Hepatic stellate cell (primary cell): ENCODE measurements at places on chromosomes 7 and 10.

GRCh38 chr7:55502858-55503440, 69.4 kb downstream of the VOPP1 start:
- no peak for DNase-seq

DNA sequence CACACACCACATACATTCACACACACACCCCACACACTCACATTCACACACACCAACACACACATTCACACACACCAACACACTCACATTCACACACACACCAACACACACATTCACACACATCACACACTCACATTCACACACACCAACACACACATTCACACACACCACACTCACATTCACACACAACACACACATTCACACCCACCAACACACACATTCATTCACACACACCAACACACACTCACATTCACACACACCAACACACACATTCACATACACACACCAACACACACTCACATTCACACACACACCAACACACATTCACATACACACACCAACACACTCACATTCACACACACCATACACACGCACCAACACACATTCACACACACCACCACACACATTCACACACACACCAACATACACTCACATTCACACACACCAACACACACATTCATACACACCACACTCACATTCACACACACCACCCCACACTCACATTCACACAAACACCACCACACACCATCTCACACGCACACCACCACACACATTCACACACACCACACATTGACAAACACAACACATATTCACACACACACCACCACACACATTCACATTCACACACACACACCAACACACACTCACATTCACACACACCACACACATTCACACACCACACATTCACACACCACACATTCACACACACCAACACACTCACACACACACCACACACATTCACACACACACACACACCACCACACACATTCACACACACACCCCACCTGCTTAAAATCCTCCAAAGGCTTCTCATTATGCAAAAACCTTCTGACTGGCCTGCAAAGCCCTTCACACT, 9.0 kb downstream of the TAS2R40 start:
- no peak for DNase-seq

GRCh38 chr7:29854257-29854938, 48.1 kb downstream of the WIPF3 start:
- no peak for DNase-seq

DNA sequence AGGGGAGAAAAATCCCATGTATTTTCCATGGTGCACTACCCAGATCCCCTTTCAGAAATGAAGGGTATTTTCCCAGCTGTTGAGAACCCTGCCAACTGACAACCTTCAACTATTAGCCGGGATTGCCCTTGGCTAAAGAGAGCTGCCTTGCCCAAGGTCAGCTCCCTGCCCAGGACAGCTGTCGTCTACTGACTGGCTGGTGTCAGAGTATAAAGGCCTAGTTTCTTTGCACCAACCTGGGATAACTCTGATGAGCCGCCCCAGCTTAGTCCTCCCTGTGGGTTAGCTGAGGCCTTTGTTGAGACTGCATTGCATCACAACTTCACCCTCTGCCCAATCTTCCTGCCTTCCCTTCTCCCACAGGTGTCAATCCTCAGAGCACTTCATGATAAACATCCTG, 147.2 kb upstream of the RHEB start:
- no peak for DNase-seq

GRCh38 chr10:73095481-73096021, 1.1 kb downstream of the P4HA1 start:
- DNase-seq: peak; percentile 68

DNA sequence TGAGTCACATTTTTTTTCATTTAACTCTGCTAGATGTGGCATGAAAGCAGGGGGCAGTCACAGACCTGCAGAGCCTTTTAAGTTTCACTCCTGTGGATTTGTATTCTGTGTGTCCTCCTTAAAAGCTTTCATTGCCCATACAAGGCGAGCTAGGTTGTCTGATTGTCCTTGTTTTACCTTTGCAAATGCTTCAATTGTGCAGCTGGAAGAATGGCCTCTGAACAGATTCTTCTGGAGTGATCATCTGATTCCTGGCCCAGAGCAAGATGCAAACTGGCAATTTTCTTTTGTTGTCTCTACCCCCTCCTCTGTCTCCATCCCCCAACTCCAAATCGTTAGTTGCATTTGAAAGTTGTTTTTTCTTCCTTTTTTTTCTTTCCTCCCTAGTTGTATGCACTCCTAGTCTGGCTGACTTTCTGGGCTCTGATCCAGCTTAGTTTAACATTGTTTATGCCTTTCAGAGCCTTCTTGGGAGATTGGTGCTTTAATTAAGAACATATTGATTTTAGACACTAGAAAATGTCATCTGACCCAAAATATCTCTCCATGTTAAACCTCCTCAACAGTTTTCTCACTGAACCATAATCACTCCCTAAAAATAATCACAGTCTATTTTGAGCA, 150.2 kb downstream of the REEP3 start:
- peak; percentile 12 for DNase-seq

GRCh38 chr10:21991785-21992184, 11.7 kb downstream of the DNAJC1 start:
- no peak for DNase-seq

GRCh38 chr10:10942441-10942840, 75.2 kb upstream of the CELF2 start:
- DNase-seq: no peak

DNA sequence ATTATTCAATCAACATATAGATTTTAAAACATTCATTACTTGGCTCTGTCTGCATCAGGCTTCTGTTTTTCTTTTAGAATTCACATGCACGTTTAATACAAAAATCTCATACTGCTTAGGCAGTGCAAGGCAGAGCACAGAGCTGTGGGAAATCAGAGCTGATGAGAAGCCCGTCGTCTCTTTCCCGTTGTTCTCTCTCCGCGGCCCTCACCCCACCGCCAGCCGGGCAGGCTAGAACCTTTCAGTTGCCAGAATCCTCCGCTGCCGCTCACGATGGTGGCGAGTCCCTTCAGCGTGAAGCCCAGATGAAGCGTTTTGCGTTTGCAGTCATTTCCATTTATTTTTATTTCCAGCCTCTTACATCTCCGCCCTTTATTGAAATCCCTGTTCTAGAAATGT, 648.2 kb downstream of the SDK1 start:
- DNase-seq: no peak

DNA sequence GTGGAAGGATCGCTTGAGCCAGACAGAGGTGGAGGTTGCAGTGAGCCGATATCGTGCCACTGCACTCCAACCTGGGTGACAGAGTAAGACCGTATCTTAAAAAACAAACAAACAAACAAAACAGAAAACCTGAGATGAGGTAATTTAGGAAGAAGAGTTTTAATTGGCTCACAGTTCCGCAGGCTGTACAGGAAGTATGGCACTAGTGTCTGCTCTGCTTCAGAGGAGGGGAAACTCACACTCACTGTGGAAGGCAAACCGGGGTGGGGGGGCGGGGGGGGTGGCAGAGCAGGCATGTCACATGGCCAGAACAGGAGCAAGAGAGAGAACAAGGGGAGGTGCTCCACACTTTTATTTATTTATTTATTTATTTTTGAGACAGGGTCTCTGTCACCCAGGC, 5.1 kb downstream of the UBE2D4 start:
- DNase-seq: no peak

GRCh38 chr10:23035569-23035968, 59.8 kb upstream of the MSRB2 start:
- no peak for DNase-seq

- no peak for DNase-seq
Measured at GRCh38 chr7:108164946-108165345, 34.8 kb upstream of the LAMB4 start.

- DNase-seq: no peak
Measured at GRCh38 chr10:13340626-13341376, 7.3 kb downstream of the SEPHS1 start.

DNA sequence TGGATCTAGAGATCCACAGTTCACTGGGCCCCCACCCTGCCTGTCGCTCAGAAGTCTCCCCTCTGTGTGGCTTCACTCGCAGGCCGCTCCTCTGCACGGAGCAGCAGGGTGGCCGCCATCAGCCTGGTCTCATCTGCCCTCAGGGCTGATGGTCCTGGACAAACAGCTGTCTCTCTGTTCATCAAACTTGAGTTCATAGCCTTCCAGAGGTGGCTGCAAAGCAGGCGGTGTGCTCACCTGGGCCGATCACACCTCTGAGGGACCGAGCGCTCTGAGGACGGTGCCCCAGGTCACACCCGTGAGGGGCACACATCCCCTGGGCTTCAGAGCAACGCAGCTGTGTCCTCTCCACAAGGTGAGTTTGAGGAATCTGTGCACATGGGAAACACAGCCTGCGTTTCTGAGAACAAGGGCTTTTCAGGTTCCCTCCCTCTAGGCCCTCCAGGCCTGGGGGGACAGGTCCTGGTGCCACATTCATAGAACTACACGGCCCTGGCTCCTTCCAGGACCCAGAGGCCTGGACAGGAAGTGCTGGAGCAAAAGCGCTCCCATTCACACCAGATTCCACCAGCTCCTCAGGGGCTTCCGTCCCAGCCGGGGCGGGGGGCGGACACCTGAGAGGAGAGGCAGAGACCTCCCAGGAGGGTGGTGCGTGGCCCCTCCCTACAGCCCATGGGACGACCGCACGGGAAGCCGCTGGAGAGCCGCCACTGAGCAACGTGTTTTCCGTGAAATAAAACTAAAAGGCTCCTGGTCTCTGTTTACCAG, 31.2 kb upstream of the FAM20C start:
- DNase-seq: no peak

- no peak for DNase-seq
Measured at GRCh38 chr7:158098125-158099030, 489.2 kb downstream of the PTPRN2 start.

DNA sequence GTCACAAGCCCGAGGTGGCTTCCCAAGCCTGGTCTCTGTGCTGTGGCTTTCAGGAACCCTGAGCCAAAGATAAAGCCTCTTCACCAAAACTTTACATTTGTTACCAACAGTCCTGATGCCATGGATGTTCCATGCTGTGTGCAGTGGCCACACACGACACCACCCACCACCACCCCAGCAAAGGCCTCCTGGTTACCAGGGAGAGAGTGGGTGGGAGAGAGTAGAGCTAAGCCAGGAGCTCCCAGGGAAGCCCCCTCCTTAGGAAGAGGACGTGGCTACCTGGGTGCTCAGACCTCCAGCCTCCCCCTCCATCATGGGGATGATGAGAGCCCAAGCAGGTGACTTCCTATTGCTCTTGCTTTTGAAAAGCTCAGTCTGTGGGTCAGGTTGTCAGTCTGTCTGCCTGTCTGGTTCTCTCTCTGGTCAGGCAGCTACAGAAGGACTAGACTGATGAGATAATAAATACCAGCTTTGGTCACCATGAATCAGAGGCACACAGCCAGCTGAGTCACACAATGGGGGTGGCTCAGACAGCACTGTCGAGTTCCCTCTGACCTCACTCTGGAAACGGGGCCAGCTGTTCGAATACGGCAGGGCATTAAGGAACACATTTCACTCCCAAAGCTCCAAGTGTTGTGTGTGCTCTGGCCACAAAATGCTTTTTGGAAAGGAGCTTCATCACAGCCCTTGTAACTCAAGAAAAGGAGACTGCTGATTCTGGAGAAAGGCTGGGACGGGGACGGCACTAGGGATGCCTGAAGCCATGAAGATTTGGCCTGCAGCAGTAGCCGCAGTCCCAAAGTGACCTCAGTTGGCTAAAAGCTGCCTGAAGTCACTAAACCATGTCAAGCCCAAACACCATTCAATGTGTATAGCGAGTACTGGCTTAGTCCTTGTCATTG, 166.0 kb downstream of the FANK1 start:
- peak; percentile 96 for DNase-seq

- peak; percentile 52 for DNase-seq
Measured at GRCh38 chr7:134941185-134941900, 45.0 kb upstream of the AGBL3 start.

GRCh38 chr7:150977382-150978125, 567 bp downstream of the KCNH2 start:
- DNase-seq: no peak

- no peak for DNase-seq
Measured at GRCh38 chr7:6480323-6480660, 32.5 kb upstream of the DAGLB start.

DNA sequence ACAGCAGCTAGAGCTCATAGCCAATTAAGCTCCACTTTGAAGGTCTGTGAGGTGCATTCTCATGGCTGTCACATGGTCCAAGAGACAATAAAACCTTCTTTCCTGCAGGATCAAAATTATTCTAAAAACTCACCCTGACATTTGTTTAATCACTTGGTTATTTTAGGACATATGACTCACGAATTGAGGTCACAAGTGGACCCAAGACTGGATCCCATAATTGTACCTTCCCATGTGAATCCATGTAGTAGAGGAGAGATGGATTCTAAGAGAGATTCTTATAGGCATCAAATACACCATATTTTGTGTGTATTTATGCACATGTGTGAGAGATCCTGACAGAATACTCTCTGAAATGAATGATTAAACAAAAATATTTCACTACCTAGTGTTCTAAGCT, 18.1 kb downstream of the POLR1F start:
- DNase-seq: no peak
